ENCODE measurements at places on chromosomes 1 and 21. TPM values are rescaled to one million over a fixed set of nuclear protein-coding genes. Genes with fewer than 3 reads are reported as not detected.
A peak's percentile ranks its signal among the peaks of the same experiment; 100 is the strongest.

DNA sequence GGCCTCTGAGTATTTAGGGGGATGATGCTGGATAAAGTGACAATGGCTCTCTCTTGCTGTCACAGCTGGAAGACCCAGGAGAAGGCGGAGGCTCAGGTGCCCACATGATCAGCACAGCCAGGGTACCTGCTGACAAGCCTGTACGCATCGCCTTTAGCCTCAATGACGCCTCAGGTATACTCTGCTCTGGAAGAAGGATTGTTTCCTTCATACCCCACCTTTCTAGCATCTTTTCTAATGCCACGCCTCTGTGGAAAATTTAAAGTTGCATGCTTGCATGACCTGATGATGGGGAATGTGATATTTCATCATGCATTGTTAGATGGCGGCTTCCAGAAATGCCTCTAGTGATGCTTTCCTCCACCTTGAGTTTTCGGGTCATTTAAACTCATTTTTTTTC lies 2.8 kb downstream of the MAP3K7CL start:
- no peaks in the 10 kb centered on the region for H3K4me1 ChIP-seq
- DNase-seq, result no peak
- no peaks in the 10 kb centered on the region for H3K36me3 ChIP-seq
- no peaks in the 10 kb centered on the region for H3K27me3 ChIP-seq
- H3K27ac ChIP-seq, result no peak overlapping the region
- H3K4me3 ChIP-seq, result no peak overlapping the region

GRCh38 chr1:8777867-8778266 lies 39.6 kb downstream of the RERE start:
- no peaks in the 10 kb centered on the region for H3K27me3 ChIP-seq
- H3K4me3 ChIP-seq, result no peak overlapping the region
- H3K27ac ChIP-seq, result no peak overlapping the region

GRCh38 chr1:205597691-205598314 lies 34.0 kb downstream of the ELK4 start:
- peak overlapping the region; percentile 16 for H3K27ac ChIP-seq
- H3K4me3 ChIP-seq, result no peak overlapping the region
- no peaks in the 10 kb centered on the region for H3K36me3 ChIP-seq
- DNase-seq, result peak; percentile 58

Gene PIK3CD
- 7.4 TPM for total RNA-seq

Gene TEX50
- total RNA-seq, result not detected

Gene SUSD4
- 8.9 TPM for total RNA-seq
